ENCODE measurements at places on chromosomes 7 and 10.

GRCh38 chr7:142750321-142750938, 1.2 kb downstream of the PRSS1 start:
- no peak for DNase-seq

- no peak for DNase-seq
Measured at GRCh38 chr10:86182150-86182549, 184.4 kb downstream of the GRID1 start.

DNA sequence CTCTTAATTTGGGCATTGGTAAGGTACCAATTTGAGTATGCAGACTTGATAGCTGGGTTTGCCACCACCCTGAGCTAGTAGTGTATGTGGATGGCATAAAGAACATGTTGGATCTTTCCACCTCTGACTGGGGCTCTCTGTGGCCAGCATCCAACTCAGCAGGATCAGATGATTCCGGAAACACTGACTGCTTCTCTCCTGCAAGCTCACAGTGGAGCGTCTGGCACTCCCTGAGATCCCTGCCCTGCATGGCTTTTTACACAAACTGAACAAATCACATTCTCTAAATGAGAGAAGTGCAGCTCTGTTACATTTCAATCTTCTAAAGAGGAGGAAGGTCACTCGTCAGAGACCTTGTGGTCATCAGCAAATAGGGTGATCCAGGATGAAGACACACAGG, 1057.5 kb downstream of the NRG3 start:
- DNase-seq: no peak

GRCh38 chr10:133394064-133394663, at the start of gene MTG1:
MTG1 (plus strand) TSS chr10:133394157; CDS start chr10:133394221, 64 bp downstream.
- peak; percentile 91 for DNase-seq

- DNase-seq: no peak
Measured at GRCh38 chr7:4712281-4713182, 30.4 kb downstream of the FOXK1 start.

DNA sequence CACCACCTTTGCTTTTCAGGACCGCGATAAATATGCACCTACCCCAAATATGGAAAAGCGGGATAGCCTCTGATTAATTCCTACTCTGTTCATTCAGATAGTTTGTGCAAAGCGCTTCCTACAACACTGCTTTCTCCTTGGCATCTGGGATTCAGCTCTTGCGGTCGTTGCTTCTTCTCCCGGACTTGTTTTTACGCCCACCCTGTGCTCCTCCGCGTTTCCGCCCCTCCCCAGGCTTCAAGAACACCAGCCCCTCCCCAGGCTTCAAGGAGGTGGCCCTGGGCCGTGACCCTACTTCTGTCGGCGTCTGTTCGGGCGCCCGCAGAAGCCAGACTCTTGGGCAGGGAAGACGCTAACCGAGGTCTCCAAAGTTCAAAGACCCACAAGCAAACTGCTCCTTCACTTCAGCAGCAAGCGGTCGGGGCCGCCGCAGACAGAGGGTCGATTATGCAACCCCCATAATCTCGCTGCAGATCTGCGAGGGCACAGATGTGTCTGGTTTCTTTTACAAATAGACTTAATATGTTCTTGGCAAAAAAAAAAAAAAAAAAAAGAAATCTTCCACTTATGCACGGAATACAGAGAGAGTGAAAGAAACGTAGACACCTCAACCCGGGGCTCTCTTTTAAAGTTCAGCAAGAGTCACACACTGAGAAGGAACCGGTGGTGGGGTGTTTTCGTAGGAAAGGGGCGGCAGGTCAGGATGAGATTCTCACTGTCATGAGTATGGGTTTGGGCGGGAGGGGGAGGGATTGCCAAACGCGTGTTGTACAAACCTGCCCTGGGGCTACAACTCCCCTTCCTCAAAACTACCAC, 1.9 kb downstream of the DLX5 start:
- no peak for DNase-seq

Data from T-helper 9 cell (primary cell).